Activated CD4-positive, alpha-beta T cell treated with anti-CD3 and anti-CD28 coated beads, Interleukin-2, amount 50 U/mL, for 1 hour (primary cell): ENCODE measurements at places on chromosomes 12 and 14.

DNA sequence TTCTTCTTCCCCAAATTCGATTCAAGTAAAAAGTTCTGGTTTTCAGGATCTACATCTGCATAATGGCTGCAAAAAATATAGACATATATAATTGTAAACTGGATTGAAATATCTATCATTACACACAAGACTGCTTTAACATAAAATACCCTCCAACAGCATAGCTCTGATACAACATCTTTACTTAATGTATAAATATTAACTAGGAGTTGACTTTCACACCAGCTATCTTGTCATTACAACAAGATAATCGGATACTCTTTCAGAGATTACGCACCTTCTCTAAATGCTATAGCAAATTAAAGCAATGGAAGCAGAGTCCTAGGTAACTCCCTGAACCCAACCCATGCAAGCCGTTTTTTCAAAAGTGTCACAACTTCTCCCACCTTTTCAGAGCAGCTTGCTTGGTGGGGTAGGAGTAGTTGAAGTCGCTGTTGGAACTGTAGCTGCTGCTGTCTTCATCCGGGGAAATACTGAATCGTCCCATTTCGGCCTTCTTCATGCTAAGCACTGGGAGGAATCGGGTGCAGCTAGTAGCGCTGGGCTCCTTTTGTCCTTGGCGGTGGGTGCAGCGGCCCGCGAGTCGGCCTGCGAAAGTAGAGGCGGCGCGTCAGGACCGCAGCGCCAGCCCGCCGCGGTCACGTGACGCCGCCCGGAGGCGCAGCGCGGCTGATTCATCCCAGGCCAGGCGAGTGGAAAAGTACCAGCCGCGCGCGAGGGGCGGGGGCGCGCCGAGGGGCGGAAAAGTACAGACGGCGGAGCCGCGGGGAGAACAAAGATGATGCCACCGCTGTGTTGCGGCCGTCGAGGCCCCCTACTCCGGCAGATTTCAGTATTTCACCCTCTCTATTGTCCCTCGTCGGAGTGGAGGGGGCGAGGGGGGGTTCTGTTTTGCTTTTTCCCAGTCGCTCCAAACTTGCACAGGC lies 1.5 kb downstream of the SLC38A2 start:
- peak; percentile 93 for DNase-seq

DNA sequence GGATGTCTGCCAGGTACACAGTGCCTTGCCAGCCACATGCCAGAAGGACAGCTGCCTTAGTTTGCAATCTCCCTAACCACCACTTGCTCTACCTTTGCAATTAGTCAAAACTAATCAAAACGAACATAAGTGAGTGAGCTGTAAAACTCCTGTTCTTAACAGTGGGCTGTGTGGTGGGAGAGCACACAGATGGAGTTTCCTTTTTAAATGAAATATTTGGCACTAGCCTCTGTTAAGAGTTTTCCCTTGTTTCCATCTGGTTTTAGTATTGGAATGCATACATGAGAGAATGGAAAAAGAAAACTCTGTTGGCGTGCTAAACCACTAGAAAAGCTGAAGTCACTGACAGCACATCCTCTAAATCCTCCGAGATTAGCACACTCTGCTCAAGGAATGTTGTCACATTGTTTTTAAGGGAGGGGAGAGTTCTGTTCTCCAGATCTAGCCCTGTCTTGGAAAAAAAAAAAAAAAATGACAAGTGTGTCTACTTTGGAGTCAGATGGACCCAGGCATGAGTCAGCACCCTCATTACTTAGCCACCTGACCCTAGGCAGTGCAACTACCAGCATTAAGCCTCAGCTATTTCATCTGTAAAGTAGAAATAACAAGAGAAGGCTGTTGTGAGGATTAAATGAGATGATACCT lies 83.9 kb downstream of the STXBP6 start:
- DNase-seq, result no peak

DNA sequence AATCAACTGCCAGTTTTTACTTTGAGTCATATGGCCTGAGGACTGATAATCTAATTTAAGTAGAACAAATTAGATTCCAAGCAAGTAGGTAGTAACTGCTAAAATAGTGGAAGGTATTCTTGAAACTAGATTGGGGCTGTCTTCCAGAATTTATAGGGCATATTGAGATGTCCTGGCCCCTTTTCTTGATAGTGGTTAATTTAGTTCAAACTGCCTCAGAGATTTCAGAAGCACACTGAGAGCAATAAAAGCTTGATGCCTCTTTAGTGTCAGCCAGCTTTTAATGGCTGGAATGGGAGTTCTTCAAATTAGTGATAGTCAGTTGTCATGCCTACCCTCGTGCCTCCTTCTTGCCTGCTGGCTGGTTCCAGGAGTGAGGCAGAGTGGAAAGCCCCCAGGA lies 120.5 kb downstream of the AKAP6 start:
- DNase-seq, result no peak

DNA sequence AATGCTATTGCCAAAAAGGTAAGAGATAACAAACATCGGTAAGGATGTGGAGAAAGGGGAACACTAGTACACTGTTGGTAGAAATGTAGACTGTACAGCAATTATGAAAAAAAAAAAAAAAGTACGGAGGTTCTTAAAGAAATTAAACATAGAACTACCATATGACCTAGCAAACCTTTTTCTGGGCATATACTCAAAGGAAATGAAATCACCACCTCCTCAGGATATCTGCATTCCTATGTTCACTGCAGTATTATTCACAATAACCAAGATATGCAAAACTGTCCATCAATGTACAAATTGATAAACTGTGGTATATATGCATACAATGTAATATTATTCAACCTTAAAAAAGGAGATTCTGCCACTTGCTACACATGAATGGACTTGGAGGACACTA lies 60.7 kb downstream of the INSM2 start:
- DNase-seq, result no peak

DNA sequence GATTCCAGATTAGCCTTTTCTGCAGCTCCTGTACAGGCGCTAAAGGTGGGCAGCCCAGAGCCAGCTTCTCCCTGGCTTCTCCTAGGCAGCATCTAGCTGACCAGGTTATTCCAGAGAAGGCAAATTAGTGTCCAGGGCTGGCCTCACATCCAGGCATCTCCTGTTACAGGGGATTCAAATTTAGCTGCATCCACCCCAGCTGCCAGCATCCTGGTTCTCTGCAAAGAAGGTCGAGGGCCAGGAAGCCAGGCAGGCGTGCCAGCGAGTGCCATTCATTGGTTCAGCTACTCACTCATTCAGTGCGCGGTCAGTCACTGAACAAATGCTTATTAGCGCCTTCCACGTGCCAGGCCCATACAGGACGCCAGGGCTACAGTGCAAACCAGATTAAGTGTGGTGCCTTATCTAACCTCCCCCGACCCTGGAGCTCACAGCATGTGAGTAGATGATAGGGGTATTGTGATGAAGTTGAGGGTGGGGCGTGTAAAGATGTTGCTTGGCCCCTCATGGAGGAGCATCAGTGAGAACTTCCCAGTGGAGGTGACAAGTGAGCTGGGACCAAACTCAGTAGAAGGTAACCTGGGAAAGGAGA lies 15.7 kb upstream of the FAM222A start:
- DNase-seq, result no peak

DNA sequence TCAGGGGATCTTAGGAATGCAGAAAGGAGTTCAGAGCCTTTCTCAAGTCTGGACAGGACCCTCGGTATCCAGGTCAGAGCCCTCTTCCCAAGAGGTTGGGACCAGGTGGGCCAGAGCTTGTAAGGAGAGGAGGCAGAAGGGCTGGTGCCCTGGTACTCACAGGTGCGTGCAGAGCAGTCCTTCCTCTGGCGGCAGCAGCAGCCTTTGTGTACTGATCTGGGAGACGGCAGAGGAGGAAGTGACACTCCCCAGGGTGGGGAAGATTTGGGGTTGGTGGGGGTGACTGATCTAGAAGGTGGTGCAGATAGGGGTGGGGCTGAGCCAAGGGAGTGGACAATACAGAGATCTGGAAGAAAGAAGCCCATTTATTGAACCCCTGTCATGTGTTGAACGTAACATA lies at the start of gene ITGB7:
TSS of gene ITGB7 (minus strand) at position 210 of the 400 bp plus-strand sequence. CDS start 6,808 bp downstream, outside the sequence.
- peak; percentile 67 for DNase-seq

- DNase-seq, result no peak
Measured at GRCh38 chr12:18456344-18456743, 195.0 kb downstream of the PIK3C2G start.

DNA sequence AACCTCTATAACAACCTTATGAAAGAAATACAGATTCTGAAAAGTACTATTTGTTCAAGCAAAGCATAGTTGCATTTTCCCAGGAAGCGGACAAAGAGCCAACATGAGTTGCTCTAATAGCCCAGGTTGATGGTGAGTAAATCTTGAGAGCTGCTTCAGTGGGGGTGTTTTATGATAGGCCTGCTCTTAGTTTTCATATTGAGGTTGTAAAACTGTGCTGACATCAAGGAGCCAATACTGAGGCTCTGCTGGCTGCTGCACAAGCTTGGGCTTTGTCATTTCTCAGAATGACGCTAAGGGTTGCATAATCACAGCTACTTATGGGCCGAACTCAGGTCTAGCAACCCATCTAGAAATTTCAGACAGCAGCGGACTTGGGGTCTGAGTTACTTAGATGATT lies 11.5 kb downstream of the TBC1D30 start:
- DNase-seq, result no peak

- DNase-seq, result no peak
Measured at GRCh38 chr14:43001731-43002130, 1395.1 kb downstream of the LRFN5 start.

DNA sequence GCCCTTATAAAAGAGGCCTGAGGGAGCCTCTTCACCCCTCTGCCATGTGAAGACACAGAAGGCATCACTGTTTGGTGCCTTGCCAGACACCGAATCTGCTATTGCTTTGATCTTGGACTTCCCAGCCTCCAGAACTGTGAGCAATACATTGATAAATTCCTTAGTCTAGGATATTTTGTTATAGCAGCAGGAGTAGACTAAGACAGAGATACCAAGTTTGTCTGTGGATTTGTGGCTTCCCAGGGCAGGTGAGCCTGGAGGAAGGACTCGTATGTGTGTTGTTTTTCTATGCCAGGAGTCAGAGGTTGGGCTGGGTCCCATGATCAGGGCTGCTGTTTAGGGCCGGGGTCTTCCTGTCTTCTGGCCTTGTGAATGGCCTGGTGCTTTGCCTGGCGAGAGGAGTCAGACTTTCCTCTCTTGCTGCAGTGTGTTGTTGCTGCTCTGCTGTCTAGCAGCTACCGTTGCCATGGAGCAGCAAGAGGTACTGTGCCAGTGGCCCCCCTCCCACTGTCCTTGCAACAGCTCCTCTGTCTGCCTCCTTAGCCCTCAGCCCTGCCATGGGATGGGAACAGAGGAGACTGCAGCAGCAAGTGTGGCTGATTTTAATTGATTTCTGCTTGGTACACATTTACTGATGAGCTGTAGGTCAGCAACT lies 111.2 kb downstream of the CHST11 start:
- peak; percentile 10 for DNase-seq

DNA sequence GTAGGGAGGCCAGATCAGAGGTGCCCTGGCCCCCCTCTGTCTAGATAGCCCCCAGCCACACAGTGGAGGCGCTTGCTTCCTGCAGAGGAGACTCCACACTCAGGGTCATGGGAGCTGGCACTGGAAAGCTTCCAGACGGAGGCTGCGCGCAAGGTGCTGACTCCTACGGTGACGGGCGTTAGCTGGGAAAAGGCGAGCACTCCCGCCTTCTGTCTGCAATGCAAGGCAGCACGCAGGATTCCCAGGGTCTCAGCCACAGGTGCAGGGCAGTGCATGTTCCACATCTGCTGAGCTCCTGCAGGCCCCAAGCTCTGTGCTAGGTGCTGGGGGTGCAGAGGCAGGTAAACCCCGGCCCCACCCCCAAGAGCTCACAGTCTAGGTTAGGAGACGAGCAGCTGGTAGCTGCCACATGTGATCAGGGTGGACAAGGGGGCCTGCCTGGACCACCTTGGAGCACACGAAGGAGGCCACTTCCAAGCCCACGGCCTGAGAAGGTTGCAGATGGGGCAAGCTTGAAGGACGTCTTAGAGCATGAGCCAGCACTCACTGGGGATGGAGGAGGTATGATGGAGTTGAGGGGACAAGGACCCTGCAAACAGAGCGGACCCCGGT lies 310.9 kb upstream of the DIO3 start:
- DNase-seq, result no peak
